ENCODE measurements at places on chromosomes 16 and 17.

DNA sequence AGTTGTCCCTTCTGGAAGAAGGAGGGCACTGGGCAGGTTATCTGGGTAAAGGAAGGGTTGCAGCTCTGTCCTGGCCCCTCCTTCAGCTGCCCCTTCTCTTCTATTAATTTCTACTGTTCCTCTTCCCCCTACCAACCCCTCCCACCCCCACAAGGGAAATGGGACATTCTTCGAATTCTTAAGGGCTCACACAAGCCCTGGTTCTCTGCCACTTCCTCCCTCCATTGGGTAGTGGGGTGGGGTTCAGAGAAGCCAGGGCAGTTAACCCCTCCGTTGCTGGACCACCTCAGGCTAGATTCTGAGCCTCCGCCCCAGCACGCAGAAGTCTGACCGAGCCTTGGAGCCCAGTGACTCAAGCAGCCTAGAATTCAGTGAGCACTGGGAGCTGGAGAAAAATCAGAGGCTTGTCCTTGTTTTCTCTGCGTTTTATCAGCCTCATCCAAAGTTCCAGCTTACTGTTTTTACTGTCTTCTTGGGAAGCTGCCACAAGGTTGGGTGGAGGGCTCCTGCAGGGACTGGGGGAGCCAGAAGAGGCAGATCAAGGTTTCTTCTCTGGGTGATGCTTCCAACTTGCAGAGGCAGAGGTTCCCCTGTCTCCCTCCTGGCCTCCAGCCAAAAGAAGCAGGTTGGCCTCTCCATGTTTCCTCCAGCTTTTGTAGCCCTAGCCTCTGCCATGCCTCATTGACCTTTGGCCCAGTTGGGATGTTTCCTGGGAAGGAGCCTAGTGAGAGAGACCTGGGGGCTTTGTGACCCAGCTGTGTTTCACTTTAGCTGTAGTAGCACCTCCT is 10.2 kb downstream of the LASP1 start:
- DNase-seq = no peak

GRCh38 chr16:70380248-70380918 is 33.7 kb downstream of the DDX19A start:
- DNase-seq = peak; percentile 78

DNA sequence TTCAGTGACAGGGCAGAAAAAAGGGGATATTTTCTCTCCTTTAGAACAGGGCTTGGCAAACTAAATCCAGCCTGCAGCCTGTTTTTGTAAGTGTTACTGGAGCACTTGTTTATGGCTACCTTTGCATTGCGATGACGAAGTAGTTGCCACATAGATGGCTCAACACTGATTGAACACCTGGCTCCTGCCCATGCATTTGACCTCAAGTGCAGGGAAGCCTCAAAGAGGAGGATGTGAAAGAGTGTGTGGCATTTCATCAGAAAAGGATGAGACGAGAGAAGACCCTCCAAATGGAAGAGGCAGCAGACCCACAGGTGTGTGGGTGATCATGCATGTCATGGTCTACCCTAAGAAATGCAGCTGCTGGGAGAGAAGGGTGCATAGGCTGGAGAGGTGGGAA is 32.7 kb upstream of the IRX5 start:
- DNase-seq = no peak

DNA sequence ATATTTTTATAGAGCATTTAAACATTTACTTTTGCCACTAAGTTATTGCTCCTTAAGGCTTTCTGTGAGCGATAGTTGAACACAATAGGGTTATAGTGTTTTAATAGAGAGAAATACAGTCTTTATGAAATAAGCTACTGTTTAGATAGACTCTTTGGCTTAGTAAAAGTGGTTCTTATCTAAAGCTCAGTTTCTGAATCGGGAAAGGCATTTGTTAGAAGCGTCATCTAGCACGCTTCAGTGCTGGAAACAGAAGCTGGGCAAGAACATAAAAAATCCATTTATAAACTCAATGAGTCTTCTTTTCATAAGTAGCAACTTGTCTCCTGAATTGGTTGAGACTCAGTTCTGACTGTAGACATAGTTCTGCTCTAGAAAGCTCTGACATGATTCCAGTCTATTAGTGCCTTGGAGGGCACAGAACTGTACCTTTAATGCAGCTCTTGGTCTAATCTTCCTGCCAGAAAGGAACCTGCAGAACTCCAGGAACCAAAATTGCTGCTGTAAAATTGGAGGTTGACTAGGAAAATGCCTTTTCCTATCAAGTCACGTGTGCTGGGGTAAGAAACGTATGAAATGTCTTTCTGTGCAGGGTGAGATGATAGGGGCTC is 55.4 kb upstream of the DNAJA2 start:
- no peak for DNase-seq

DNA sequence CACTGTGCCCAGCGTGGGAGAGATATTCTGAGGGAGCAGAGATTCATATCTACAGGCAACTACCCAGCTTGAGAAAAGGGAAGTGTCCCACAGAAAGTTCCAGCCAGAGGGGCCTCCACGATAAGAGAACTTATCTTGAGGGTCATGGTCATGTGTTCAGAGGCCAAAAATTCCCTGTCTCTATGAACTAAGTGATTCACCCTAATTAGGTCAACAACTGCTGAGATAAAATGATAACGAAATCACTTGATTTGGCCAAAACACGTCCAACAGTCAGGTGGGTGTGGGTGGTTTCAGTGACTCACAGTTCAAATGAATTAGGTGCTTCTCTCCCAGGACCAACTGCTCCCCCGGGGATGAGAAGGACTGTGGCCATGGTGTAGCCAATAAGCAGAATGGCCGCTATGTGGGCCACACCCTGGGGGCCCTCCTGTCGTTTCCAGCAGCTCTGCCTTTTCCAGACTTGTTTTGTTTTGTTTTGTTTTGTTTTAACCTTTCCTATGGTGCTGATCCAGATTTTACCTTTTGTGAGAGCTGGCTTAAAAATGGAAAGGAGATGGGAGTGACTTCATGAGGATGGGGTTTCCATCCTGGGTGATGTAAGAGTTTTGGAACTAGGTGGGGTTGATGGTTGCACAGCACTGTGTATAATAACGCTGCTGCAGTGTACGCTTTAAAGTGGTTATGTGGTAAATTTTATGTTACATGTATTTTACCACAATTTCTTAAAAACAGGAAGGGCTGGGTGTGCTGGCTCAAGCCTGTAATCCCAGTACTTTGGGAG is 8.7 kb downstream of the DNAI2 start:
- DNase-seq = peak; percentile 60

DNA sequence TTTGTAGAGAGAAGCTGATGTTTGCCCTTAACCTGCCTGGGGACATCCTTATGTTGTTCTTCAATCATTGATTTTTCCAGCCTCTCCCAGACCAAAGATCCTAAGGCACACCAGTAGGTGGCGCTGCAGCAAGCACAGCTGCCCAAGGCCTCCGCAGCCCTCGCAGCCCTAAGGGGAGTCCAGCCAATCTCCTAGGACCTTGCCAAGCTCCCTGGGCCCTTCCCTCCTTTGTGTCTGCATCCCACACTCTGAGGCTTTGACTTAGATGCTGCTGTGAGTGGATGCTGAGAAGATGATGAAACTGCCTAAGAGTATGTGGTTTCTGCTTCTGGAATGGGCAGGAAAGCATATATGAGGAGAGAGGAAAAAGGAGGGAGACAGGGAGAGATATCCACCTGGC is 47.1 kb downstream of the SPACA3 start:
- DNase-seq = no peak

DNA sequence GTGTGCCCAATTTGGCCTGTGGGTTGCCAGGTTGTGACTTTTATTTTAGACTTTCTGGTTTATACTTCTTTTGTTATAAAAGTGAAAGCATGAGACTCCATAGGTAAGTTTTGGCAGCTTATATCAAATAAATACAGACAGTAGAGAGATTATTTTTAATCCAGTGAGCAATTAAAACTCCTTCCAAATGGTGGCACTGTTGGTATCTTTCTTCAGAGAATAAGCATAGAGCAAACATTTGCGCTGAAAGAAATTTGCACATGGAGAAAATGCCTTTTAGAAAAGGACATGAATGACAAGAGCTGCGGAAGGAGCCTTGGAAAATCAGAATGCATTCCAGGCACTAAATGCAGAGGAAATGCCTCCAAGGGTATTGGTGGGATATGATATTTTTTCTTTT is 46.1 kb upstream of the DNAJA2 start:
- no peak for DNase-seq

GRCh38 chr16:19766554-19766884 is 48.4 kb downstream of the IQCK start:
- no peak for DNase-seq

GRCh38 chr16:3578610-3579551 is 1.7 kb upstream of the NLRC3 start:
- DNase-seq = peak; percentile 39

- no peak for DNase-seq
Measured at GRCh38 chr16:82149536-82149935, 20.5 kb downstream of the MPHOSPH6 start.

DNA sequence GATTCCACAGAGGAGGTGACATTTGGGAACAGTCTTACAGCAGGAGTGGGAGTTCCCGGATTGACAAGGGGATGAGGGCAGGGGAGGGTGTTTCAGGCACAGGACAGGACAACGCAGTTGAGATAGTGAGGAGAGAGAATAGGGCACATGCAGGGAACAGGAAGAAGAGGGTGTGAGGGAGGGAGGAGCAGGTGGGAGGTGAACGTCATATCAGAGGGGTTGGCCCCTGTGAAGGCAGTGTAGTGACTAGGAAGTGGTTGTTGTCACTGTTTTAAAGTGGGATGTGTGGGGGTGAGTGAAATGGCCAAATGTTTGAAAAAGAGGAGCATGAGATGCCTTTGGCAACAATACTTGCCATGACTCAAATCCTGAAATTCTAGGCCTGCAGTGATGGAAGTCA is 12.2 kb downstream of the PRKCB start:
- no peak for DNase-seq

- DNase-seq = no peak
Measured at GRCh38 chr16:7350806-7351205, 18.2 kb downstream of the RBFOX1 start.

- no peak for DNase-seq
Measured at GRCh38 chr17:16492613-16493530, 879 bp upstream of the LRRC75A start.

DNA sequence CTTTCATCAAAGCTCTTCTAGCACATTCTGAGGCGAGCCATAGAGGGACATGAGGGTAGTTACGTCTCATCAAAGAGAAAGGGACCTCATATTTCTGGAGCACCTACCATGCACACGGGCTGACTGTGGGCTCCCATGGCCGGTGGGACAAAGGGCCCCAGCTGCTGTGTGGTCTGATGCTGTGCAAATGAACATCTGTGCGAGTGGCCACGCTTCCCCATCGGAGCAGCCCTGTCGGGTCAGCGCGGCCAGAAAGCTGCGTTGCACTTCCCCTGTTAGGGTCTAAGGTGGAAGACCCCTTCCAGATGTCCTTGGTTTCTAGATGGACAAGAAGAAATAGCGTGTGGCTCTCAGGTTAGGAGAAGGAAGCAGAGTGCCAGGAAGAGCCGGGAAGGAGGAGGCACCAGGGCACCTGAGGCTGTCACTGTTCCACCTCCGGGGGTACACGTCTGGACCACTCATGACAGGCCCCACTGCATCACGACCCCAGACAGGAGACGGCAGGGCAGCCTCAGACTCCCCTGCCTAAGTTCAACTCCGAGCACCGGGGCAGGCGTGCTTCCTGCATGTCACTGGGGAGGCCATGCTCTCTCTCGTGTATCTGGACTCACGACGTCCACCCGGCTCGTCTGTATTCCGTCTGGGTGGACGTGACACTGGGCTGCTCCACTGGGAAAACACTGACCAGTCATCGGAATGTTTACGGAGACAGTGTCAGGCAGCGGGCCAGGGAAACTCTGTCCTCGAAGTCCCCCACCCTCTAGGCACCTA is 8.5 kb upstream of the BAIAP2 start:
- DNase-seq = no peak

- DNase-seq = no peak
Measured at GRCh38 chr16:82792693-82793092, 165.9 kb downstream of the CDH13 start.

DNA sequence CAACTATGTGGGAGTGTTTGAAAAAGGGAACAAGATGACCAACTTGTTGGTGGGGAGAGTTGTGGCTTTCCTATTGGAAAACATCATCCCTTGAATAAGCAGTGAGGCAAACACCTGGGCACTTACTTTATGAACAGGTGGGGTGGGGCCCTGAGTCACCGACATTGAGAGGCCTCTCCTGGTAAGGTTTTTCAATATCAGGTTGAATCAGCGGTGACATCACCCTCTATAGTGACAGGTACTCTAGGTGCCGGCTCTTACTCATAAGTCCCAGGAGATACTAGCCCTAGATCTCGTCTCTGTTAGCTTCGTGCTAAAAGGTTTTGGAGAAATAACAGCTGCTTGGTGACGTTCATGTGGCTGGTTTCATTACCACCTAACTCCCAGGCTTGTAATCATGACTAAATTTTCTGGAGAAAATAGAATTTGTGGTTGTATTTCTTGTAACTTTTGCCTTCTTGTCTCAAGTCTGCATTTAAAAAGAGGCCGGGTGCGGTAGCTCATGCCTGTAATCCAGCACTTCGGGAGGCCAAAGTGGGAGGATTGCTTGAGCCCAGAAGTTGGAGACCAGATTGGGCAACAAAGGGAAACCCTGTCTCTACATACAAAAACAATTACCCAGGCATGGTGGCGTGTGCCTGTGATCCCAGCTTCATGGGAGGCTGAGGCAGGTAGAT is 19.3 kb downstream of the CDH1 start:
- DNase-seq = peak; percentile 73

- no peak for DNase-seq
Measured at GRCh38 chr17:78316115-78316866, 43.6 kb downstream of the SOCS3 start.

GRCh38 chr17:15441315-15441714 is 26.1 kb downstream of the CDRT4 start:
- no peak for DNase-seq

DNA sequence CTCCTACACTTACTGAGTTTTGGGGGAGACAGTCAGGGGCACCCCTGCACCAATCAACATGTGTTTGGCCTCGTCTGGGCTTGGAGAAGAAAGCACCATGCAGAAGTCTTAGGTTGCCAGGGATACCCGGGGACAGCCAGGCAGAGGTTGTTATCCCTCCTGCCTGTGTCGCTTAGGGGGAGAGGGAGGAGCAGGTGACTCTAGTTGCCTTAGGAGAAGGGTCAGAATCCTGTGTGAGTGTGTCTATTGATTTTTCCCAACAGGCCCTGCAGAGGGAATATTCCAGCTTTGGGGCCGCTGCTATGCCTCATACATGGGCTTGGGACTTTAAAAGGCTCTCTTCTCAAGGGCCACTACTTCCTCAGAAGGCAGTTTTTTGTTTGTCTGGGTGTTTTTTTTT is 89.1 kb downstream of the RGS9 start:
- no peak for DNase-seq

GRCh38 chr16:30953511-30954124 is 3.9 kb upstream of the SETD1A start:
- peak; percentile 50 for DNase-seq

DNA sequence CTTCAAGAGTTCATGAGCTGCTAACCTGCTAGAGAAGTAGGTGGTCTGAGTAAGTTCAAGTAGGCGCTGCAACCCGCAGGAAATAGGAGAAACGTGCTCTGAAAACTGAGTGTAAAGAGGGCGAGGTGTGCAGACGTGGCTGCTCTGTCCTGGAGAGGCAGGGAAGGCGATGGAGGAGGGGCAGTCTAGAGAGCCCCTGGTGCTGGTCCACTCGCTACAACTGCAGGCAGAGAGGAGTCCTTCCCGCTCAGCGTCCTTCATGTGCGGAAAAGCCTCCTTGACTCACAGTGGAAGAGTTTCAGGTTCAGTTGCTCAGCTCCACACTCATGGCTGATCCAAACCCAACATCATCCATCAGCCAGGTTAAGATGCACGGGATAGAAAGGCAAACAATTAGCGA is 12.1 kb downstream of the ABCA3 start:
- no peak for DNase-seq

GRCh38 chr17:5695480-5695879 is 111.2 kb upstream of the NLRP1 start:
- DNase-seq = no peak

- DNase-seq = no peak
Measured at GRCh38 chr16:83145297-83145696, 518.5 kb downstream of the CDH13 start.

Measured in stimulated activated CD4-positive, alpha-beta T cell treated with anti-CD3 and anti-CD28 coated beads, Interleukin-12 subunit alpha, Interleukin-12 subunit beta, amount 100 ng/mL, for 48 hours (primary cell).